ENCODE measurements at places on chromosomes 11 and 22.

- no peak for DNase-seq
These were observed 16.5 kb downstream of the NUP50 start for GRCh38 chr22:45180146-45180679.

GRCh38 chr22:17114898-17115235, 6.3 kb downstream of the TMEM121B start:
- no peak for DNase-seq

- DNase-seq = no peak
These were observed 30.4 kb downstream of the RTN4R start for GRCh38 chr22:20237480-20238440.

DNA sequence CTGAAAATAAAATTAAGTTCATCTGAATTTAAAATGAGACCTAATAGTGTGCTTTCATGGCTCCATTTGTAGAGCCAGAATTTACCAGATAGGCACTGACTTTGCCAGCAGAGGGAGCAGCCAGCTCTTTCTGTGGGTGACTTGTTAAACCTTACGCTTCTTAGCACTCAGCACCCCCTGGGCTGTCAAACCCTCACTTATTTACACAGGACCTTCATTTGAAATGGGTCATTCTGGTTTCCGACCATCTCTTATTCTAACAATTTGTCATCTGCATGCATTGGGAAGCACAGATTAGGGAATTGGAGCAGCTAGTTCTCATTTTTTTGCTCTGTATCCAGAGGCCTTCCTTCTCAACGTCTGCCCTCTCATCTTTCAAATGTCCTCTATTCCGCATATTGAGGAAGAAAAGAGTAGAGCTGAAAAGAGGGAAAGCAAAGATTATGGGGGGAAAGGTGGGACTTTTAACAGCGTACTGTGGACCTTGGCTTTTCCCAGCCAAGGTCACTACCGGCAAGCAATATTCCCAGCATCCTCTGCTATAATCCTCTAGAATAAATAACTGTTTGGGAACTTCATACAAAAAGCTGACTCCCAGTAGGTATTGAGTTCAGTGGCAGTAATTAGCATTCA, 3.1 kb downstream of the ASRGL1 start:
- peak; percentile 30 for DNase-seq

DNA sequence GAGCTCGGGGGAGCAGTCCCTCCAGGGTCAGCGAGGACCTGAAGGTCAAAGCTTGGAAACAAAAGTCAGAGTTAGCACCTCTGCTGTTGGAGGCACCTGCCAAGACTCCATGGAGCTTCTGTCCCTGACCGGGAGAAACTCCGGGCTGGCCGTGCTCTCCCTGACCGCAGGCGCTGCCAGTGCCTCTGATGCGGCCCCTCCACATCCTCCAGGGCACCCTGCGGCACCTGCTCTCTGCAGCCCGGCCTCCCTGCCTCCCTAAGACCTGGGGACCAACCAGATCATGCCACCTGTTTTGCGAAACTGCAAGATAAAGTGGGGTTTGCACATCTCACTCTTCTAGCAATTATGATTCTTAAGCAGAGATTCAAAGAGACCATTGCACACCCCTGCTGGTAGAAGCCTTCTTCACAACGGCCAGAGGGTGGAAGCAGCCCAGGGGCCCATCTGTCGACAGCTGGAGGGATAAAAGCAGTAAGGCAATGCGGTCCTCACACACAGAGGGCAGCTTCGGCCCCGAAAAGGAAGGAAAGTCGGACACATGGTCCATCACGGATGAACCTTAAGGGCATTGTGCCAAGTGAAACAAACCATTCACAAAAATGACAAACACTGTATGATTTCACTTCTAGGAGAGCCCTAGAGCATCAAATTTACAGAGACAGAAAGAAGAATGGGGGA, 477.1 kb downstream of the BRD1 start:
- DNase-seq = no peak

DNA sequence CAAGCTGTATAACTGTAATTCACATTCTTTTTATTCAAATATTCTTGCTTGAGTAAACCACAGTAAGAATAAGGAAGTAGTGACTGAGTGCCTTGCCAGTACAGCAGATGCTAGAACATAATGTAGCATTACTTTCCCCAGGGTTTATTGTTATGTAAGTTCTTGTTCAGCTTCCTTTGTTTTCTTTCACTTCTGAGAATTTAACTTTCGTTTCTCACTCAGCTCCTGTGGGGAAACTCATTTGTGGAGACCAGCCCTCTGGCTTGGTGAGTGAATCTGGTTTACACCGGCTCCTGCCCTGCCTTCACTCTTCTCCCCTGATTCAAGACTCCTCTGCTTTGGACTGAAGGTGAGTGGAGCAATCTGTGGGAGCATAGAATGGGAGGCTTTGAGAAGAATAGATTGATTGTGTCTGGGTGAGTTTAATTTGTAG, at the start of gene TRIM22:
Gene TRIM22 (plus strand): TSS at position 240 of the 433 bp plus-strand sequence. CDS start 6,443 bp downstream, outside the sequence.
- peak; percentile 70 for DNase-seq

- DNase-seq = no peak
These were observed 14.6 kb upstream of the NAP1L4 start for GRCh38 chr11:3006505-3007260.

DNA sequence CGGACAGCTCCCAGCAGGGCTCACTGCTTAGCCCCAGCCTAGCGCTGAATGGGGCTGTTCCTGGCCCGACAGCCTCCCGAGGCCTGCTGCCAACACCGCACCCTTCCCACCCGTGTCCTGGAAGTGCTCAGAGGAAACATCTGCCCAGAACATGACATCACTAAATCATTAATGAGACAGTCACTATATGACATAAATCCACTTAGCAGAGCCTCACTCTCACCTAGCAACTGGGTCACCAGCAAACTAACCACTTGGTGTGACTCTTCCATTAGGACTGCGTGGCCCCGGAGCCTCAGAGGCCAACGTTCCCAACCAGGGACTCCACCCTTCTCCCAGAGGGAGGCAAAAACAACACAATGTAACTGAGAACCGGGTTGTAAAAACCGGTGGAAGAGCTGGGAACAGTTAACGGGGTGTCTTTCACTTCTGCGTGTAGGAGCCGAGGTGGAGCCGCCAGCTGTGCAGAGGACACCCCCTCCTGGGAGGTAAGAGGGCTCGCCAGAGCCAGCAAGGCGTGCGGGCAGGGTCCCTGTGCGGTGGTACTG, 21.4 kb upstream of the PACSIN2 start:
- peak; percentile 66 for DNase-seq

DNA sequence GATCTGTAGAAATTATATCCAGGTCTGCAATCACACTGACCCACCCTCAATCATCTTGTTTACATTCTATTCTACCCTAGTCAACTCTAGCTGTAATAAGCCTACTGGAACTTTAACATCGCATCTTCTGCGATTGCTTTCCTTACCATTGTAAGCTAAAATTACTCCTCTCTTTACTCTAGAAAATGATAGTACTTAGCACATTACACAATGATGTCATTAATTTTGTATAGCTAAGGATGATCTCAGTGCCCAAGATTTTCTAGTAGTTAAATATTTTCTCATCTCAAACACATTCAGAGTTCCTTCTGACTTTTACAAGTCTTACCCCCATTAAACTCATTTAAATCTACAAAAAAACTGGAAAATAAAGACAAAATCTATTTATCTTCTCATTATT, 39.6 kb upstream of the CTSC start:
- no peak for DNase-seq

GRCh38 chr11:32231909-32232493, 141.1 kb downstream of the RCN1 start:
- no peak for DNase-seq

DNA sequence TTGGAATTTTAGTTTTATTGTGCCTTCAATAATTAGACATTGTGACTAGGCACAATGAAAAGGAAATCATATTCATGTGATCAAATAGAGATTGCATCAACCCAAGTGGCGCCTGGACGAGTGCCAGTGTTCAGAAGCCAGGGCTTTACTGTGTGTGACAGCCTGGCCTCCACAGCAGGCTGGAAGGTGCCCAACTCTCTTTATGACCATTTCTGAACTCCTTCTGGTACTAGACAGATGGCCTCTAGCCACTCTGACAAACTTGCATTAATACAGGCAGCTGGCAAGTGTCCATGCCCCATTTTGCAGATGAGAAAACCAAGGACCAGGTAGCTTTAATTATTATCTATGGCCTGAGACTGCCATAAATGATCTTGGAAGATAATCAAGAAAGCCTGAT, 8.3 kb upstream of the POU2AF1 start:
- no peak for DNase-seq

GRCh38 chr11:12765428-12765827, 91.2 kb downstream of the TEAD1 start:
- peak; percentile 38 for DNase-seq

All from muscle of arm (tissue), 14 donors.